ENCODE measurements at places on chromosomes 3 and 15. TPM values are rescaled to one million over a fixed set of nuclear protein-coding genes. Genes with fewer than 3 reads are reported as not detected.

DNA sequence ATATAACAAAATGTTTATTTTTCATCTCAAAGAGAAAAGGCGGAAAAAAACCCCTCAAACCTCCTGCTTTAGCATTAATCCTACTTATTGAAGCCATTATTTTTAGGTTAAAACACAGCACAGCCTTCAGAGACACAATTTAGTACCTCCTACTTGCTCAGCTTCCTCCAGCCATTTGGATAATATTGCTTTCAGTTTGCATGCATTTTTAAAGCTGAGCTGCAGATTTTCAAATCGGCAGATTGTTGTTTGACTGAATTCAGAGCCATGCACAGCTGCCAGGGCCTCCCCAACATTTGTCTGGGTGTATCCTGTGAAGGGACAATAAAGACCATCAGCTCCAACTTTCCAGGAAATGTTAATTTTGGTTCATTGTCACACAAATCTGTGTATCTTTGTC, 14.5 kb downstream of the POU1F1 start:
- DNase-seq = no peak
- no peaks in the 10 kb centered on the region for H3K4me1 ChIP-seq
- no peak overlapping the region for H3K4me3 ChIP-seq
- H3K36me3 ChIP-seq = no peaks in the 10 kb centered on the region
- no peak overlapping the region for H3K27ac ChIP-seq

- H3K36me3 ChIP-seq = no peaks in the 10 kb centered on the region
- DNase-seq = no peak
- H3K4me1 ChIP-seq = peaks cover 17% of the 10 kb centered on the region
- H3K4me3 ChIP-seq = no peak overlapping the region
- H3K27ac ChIP-seq = no peak overlapping the region
- H3K27me3 ChIP-seq = peaks cover 6% of the 10 kb centered on the region
Measured at GRCh38 chr3:8768364-8769087, 887 bp downstream of the OXTR start.

GRCh38 chr3:11499144-11499543, 144.6 kb downstream of the VGLL4 start:
- no peak for DNase-seq
- H3K27me3 ChIP-seq = no peaks in the 10 kb centered on the region
- H3K36me3 ChIP-seq = peaks cover 3% of the 10 kb centered on the region

- no peaks in the 10 kb centered on the region for H3K36me3 ChIP-seq
- H3K4me3 ChIP-seq = no peak overlapping the region
- H3K27ac ChIP-seq = no peak overlapping the region
- H3K4me1 ChIP-seq = no peaks in the 10 kb centered on the region
- DNase-seq = no peak
Measured at GRCh38 chr15:45486317-45486716, 36.2 kb downstream of the SLC30A4 start.

DNA sequence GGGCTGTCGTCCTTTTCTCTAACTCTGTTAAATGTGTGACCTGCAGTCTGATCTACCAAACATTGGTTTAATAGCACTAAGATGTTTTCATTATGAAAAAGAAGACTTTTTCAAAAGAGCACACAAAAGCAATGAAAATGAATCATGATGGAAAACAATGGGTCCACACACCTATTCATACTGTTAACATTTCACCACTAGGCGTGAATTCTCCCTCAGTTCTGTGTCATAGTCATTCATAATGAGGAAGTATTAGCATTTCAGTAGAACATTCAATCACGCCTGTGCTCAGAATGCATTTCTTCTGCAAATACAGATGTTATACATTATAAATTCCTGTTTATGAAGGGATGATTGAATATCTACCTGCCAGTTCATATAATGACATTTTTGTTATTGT, 35.9 kb downstream of the EIF4E3 start:
- peaks cover 84% of the 10 kb centered on the region for H3K36me3 ChIP-seq
- DNase-seq = no peak
- H3K27ac ChIP-seq = no peak overlapping the region
- no peak overlapping the region for H3K4me3 ChIP-seq

- H3K36me3 ChIP-seq = no peaks in the 10 kb centered on the region
- H3K27ac ChIP-seq = no peak overlapping the region
- peaks cover 24% of the 10 kb centered on the region for H3K4me1 ChIP-seq
- DNase-seq = no peak
Measured at GRCh38 chr3:156819842-156820691, 6.1 kb upstream of the LEKR1 start.

- H3K27ac ChIP-seq = no peak overlapping the region
- no peaks in the 10 kb centered on the region for H3K36me3 ChIP-seq
- DNase-seq = no peak
- no peaks in the 10 kb centered on the region for H3K27me3 ChIP-seq
- H3K4me3 ChIP-seq = no peak overlapping the region
Measured at GRCh38 chr15:51190424-51191068, 95.8 kb upstream of the TNFAIP8L3 start.

- DNase-seq = no peak
- no peaks in the 10 kb centered on the region for H3K36me3 ChIP-seq
- no peaks in the 10 kb centered on the region for H3K27me3 ChIP-seq
- H3K4me3 ChIP-seq = no peak overlapping the region
- H3K27ac ChIP-seq = no peak overlapping the region
Measured at GRCh38 chr3:63481627-63482026, 170.8 kb upstream of the SNTN start.

GRCh38 chr3:7800006-7800780, 701.4 kb upstream of the LMCD1 start:
- DNase-seq = no peak
- H3K36me3 ChIP-seq = no peaks in the 10 kb centered on the region
- H3K4me3 ChIP-seq = no peak overlapping the region
- H3K4me1 ChIP-seq = no peaks in the 10 kb centered on the region

- H3K4me1 ChIP-seq = no peaks in the 10 kb centered on the region
- H3K27ac ChIP-seq = no peak overlapping the region
Measured at GRCh38 chr3:195171093-195171873, 99.7 kb downstream of the XXYLT1 start.

DNA sequence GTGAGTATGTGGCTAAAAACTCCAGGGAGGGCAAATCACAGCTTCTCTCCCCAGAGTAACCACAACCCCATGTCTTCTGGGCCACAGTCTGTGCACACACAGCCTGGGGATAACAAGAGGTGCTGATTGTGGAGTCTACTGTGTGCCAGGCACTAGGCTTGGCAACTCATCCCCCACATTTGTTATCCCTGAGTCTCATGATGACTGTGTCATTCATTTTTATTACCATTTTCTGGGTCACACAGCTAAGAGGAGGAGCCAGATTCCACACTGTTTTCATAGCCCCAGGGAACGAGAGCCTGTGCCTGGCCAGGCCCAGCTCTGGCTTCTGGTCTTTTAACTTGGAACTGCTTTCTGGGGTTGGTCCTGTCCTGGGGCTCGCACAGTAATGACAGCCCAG, 34.5 kb downstream of the ESYT3 start:
- no peak overlapping the region for H3K4me3 ChIP-seq
- no peaks in the 10 kb centered on the region for H3K36me3 ChIP-seq
- H3K27me3 ChIP-seq = no peaks in the 10 kb centered on the region
- H3K27ac ChIP-seq = no peak overlapping the region
- DNase-seq = no peak
- no peaks in the 10 kb centered on the region for H3K4me1 ChIP-seq

The CFAP161 gene
- polyA plus RNA-seq = not detected

The CCDC54 gene
- polyA plus RNA-seq = not detected

The CCNB2 gene
- polyA plus RNA-seq = 6.2 TPM

The ISLR2 gene
- polyA plus RNA-seq = not detected

The ZNF80 gene
- 0.36 TPM for polyA plus RNA-seq

The WWTR1 gene
- polyA plus RNA-seq = 0.86 TPM
